ENCODE measurements at places on chromosomes 1 and 21. TPM values are rescaled to one million over a fixed set of nuclear protein-coding genes. Genes with fewer than 3 reads are reported as not detected.

The RCOR3 gene
- total RNA-seq, result 53.0 TPM

The TMPRSS2 gene
- total RNA-seq, result not detected

The LMOD1 gene
- total RNA-seq, result 8.0 TPM

The AHDC1 gene
- 42.8 TPM for total RNA-seq

- DNase-seq, result no peak
These were observed 210.4 kb upstream of the CSF3R start for GRCh38 chr1:36693161-36693525.

The LEFTY2 gene
- total RNA-seq, result 0.47 TPM

- DNase-seq, result no peak
These were observed 63.3 kb upstream of the RNF11 start for GRCh38 chr1:51172811-51173210.

The UBE2U gene
- 1.2 TPM for total RNA-seq

DNA sequence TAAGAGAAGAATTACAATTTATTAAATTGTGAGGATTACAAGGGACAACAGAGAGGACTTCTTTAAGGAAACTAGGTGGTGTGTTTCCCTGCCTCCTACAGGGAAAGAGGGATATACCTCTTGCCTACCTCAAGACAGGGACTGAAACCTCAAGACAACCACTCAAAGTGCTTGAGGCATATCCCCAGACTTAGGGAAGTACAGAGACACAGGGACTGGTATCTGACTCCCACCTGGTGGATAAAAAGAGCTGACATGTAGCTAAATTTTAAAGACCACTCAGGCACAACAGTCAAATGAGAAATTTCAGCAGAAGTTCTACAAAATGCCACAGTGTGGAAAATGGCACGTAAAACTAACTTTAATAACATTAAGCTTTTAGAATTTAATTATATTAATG lies 21.3 kb downstream of the DENND2C start:
- DNase-seq, result no peak

The FCMR gene
- total RNA-seq, result 6.2 TPM

DNA sequence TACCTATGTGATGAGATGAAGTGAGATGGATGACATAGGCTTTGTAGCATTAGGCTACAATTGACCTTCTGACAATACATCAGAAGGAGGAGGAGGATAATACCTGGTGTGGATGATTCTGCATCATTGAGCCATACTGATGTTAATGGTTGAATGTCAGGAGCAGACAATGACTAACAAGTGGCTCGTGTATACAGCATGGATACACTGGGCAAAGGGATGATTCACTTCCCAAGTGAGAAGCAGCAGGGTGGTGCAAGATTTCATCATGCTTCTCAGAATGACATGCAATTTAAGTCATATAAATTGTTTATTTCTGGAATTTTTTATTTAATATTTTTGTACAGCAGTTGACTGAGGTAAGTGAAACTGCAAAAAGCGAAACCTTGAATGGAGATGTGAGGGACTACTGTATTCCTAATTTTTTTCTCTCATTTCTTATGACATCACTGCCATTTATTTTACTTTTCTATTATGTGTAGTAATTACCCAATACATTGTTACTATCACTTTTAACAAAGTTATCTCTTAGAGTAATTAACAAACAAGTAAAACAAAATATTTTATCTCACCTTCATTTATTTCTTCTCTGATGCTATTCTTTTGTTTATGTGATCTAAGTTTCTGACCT lies 34.4 kb upstream of the COP1 start:
- no peak for DNase-seq

GRCh38 chr1:31478167-31478566 lies 65.2 kb downstream of the SERINC2 start:
- DNase-seq, result no peak

DNA sequence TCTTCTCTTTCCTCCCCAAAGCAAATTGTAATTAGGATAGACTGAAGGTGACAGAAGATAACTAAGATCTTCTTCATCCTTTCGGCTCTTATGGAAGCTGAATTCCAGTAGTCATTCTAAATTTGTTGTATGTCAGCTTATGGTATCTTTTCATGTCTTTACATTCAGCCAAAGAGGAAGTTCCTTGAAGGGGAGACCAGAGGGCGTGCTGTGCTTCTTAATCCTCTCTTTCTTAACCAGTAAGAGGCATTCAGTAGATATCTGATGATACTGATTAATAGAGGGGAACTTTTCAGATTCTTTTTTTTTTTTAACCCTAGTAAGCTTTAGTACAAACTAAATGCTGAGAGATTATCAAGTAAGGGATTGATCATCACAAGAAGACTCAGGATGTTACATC lies 102.3 kb downstream of the OSBPL9 start:
- DNase-seq, result no peak

DNA sequence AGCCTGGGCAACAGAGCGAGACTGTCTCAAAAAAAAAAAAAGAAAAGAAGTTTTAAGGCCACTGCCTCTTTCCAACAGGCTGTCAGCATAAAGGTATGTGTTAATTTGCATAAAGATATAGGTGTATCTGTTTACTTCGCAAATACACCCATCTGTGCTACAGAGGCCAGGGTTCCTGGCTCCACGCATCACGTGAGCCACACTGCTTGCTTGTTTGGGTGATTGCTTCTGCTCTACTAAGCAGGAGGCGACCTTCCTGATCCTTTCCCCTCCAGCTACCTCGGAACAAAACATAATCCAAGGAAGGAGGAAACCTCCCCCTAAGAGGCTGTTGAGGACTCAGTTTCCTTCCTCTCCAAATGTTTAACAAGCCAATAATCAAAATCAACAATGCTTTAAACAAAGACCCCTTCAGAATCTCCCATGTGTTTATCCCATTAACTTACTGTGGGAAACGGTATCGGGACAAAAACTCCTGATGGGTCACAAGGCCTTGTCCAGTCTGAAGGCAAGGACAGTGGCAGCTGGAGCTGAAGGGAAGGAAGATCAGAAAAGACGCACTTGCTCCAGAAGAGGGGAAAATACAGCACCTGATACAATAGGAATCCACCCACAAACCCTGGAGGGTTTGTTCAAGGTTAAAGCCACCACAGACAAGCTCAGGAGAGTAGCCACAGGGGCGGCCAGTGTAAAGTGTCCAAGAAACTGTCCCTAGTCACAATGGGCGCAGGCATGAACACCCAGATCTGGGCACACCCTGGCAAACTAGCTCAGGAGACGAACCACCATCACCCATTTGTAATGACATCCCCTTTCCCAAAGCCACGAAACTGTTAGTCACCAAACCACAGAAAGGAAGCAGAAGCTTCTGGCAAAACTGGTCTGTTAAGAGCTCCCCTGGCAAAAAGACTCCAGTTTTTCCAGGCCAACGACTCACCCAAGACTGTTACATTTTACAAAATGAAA lies 17.2 kb downstream of the CTNNBIP1 start:
- no peak for DNase-seq

All from left ventricle myocardium superior (tissue), 1 donor.